Bronchus fibroblast of lung (primary cell): ENCODE measurements at places on chromosomes 4 and X. TPM values are rescaled to one million over a fixed set of nuclear protein-coding genes. Genes with fewer than 3 reads are reported as not detected.

VEGFC gene
- total RNA-seq, result 23.2 and 27.1 TPM in 2 replicates

GLRA2 gene
- not detected in 2 replicates for total RNA-seq

FANCB gene
- total RNA-seq, result 3.0 and 3.9 TPM in 2 replicates

CYLC1 gene
- not detected in 2 replicates for total RNA-seq

MAOB gene
- total RNA-seq, result under 0.01 and 0.17 TPM in 2 replicates
